Stimulated activated CD8-positive, alpha-beta memory T cell treated with anti-CD3 and anti-CD28 coated beads, Interleukin-15, amount 100 ng/mL, for 4 hours (primary cell): ENCODE measurements at places on chromosomes 16 and 17.
A peak's percentile ranks its signal among the peaks of the same experiment; 100 is the strongest.

DNA sequence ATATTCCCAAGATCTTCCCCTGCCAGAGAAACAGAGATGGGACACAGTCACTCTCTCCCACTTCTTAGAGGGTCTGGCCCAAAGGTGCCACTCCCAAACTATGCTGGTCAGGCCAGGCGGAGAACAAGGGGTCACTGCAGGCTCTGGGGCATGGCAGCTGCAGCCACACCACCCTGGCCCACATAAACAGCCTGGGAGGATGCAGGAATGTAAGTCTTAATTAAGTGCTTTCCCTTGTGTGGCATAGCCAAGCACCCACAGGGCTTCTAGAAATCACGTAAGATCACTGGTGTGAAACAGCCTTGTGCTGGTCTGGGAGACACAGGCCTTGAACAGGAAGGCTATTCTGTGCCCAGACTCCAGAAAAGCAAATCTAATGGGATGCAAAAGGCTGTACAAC is 31.5 kb downstream of the ABCC12 start:
- no peak for DNase-seq

DNA sequence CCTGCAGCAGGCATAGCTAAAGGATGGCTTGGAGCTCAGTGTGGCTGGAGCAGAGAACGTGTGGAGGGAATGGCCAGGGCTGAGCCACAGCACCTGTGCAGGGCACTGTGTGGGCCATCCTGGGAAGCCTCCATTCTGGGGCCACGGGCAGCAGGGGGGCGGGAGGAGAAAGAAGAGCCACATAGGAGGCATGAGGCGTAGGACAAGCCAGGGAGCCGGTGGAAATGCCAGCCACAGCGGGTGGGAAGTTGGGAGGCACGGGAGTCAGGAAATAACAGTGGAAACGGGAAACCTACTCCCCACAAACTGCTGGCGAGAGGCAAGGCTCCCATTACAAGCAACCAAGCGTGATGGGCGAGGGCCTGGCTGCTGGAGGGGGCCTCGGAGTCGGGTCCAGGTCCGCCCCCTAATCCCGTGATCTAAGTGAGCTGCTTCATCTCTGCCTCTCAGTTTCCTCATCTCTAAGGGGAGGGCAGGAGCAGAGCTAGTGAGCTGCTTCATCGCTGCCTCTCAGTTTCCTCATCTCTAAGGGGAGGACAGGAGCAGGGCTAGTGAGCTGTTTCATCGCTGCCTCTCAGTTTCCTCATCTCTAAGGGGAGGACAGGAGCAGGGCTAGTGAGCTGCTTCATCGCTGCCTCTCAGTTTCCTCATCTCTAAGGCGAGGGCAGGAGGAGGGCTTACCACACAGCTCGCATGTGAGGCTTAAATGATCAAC is 104.9 kb downstream of the ADCY9 start:
- DNase-seq: no peak

DNA sequence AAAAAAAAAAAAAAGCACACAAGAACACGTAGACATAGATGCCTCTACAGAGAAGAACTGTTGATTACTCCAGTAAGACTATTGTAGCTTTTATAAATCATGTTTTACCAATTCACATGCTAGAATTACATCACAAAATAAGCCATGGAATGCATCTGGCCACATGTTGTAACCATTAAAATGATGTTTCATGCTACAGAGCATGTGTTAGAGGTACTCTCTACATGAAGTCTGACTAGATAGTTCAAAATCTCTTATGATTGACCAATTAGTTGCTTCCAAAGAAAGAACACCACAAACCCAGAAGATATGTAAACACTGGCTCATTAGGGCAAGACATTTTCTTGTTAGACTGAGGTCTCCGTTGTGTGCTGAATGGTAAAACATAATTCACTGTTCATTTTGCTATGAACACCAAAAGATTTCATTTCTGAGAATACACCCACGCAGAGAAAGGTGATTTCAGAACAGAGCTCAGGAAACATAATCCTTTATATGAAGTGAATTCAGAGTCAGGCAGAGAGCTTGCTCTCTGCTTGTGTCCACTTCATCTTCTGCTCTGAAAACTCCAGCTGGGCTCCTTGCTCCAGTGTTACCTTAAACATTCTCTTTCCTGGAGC is 411.4 kb upstream of the SOX9 start:
- no peak for DNase-seq

GRCh38 chr16:24054741-24055491 is 201.2 kb upstream of the CACNG3 start:
- no peak for DNase-seq

GRCh38 chr17:39677542-39678339 is 9.5 kb downstream of the PNMT start:
- DNase-seq: no peak

- no peak for DNase-seq
These were observed 40.5 kb upstream of the ACSF3 start for GRCh38 chr16:89052890-89053724.

DNA sequence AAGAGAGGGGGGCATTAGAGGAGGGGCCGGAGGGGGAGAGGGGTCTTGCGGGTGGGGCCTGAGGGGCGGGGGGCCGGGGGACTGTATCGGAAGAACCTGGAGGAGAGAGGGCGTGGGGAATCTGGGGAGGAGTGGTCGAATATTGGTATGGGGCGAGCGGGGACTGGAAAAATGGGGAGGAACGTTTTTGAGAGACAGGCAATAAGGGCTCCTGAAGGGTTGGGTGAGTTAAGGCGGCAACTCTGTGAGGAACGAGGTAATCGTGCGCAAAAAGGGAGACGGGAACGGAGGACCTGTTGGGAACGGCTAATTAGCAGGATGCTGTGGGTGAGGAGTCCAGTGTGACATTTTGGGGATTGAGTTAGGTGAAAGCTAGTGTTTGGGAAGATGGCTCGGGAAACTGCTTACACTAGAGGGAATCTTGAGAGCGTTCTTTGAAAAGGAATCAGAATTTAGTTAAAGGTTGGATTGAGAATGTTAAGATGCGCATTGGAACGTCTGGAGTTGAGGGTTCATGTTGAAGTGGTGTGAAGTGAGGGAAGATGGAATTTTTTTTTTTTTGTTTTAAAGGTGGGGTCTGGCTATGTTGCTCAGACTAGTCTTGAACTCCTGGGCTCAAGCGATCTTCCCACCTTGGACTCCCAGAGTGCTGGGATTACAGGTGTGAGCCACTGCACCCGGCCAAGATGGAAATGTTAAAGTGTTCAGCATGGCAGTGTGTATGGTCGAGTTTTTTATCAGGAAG is 662 bp downstream of the WIPF2 start:
- DNase-seq: no peak

DNA sequence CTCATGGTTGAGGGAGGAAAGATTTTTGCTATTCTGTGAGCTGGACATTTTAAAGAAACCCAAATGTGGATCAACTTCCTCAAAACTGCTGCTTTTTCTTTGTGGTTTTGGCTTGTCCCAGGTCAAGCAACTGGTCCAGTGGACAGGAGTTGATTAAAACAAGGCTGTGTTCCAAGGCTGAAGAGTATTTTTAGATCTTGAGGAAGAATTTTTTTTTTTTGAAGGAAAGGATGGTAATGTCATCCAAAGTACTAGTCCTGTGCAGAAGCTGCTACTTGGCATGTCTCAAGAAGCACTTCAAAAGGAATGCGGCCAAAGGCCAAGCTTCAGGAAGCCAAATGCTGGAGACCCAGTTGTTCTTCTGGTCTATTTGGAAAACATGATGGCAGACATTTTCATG is 8.0 kb upstream of the MYH2 start:
- no peak for DNase-seq

DNA sequence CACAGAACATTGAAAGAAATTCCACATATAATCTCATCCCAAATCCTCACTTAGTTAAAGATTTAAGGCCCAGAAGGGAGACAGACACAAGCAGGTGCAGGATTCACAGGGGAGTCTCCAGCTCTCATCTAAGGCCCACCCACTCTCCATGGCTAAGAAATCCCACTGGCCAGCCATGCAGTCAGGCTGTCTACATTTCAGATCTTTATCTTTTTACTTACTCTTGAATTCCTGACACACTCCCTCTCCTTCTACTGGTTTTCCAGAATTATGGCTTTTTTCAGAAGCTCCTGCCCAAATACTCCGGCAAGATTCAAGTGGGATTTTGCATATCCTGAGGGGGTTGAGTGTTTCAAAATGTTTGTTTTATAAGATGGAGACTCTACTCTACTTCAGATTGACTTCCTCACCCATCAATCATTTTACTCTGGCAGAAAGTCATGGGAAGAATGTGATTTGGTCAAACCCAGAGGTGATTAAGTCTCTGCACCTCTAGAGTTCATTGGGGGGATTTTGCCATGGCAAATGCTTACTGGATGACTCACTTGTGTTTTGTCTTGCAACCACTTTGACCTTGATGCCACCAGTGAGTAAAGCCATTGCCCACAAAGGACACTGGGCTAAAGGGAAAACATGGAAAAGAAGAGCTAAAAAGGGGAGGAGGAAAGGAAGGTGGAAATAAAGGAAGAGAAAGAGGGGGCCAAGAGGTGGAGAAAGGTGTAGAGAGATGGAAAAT is 688.8 kb upstream of the SALL1 start:
- no peak for DNase-seq

DNA sequence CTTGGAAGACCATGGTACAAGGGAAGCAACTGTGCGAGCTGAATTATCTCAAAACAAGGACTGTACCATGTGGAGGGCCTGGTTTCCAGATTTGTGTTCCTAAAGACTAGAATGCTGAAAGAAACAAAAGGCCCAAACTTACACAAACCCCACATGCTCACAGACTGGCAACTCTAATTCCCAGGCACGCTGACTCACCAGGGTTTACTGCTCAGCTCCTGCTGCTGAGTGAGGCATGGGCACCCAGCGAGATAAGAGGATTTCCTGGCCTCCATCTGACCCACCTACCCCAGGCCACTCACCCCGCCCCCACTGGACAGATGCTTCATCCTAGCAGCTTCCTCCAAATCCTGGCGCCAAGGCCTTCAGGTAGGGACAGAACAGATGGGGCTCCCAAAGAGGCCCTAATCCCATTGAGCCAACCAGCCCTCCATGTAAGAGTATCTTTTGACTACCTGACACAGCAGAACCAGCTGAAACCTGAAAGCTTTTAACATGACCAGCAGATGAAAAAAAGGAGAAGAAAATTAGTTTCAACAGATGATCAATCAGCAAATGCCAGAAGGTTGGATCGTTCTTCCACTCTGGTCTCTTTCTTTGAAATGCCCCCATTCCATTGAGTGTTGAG is 33.9 kb downstream of the DCUN1D3 start:
- no peak for DNase-seq

DNA sequence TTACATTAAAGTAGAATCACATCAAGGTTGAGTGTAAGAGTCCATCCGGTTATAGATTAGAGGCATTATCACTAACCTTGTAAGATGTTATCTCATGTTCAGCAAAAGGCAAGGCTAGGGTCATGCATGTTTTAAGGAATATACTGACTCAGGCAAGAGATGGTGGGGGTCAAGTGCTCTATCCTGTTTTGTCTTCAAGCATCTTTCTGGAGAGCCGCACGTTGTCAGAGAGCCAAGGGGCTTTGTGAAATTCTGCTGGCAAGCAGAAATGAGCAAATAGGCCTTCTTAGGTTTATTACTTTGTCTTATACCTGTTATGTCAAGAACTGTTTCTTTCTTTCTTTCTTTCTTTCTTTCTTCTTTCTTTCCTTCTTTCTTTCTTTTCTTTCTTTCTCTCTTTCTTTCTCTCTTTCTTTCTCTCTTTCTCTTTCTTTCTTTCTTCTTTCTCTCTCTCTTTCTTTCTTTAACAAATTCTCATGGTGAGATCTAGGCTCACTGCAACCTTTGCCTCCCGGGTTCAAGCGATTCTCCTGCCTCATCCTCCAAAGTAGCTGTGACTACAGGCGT is 47.3 kb upstream of the IL34 start:
- DNase-seq: no peak

DNA sequence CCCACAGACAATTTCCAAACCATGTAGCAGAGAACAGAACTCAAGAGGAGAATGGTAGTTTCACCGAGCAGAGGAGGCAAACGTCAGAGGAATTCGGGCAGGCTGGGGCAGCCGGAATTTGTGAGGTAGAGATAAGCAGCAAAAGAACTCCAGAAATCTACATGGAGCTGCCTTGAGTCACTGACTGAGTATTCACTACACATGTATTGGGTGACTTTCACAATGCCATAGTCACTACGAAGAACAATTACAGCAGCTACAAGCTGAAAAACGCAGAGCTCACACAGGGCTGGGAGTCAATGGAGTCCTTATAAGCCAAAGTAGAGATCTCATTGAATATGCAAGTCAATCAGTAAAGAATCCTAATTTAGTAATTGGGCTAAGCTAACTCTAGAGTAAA is 13.4 kb downstream of the CMC2 start:
- DNase-seq: no peak

DNA sequence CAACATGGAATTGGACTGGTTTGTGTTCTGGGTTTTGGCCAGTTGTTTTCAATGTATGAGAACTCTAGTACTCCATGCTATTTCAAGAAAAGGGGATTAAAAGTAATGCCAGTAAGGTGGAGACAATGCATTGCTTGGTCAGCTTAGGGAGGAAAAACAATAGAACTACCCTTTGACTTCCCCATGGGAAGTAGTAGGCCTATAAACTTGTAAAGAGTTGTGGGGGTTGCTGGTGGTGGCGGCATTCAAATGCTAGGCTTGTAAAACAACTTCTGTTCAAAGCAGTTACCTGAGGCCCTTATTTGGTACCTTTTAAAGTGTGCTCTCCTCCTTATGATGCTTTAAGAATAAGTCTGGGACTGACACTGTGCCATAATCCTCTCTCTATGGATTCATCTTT is 9.4 kb downstream of the MAP3K3 start:
- no peak for DNase-seq

- no peak for DNase-seq
These were observed 31.4 kb downstream of the CACNA1H start for GRCh38 chr16:1184156-1184868.

DNA sequence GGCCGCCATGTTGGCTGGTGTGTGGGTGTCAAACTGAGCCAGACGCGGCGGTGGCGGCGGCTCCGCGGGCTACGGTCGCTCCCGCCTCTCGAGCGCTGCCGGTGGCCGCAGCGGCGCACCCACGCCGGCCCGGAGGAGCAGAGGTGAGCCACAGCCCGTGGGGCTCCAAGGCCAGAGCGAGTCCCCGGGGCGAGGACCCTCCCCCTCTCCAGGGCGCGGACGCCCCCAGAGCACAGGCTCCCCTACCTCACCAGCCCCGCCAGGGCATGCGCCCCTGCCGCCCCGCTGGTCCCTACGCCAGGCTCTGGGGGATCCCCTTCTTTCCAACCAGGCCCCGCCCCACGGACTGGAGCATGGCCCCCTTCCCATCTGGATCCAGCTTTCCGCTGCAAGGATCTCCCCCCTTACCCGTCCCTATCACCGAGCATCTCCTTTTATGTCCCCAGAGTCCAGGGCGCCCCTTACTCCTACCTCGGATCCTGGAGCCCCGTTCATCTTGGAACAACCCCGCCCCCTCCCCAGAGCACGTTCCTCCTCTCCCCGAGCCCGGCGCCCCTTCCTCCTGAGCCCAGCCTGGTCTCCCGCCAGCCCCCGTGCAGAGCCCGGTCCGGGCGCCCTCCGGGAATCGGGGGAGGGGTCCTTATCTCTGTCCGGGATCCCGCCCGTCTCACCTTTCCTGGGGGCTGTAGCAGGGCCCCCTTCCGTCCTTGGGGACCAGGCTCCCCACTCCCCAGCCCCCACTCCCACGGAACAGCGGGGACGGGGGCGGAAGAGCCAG is 412 bp downstream of the EPN2 start:
- peak; percentile 32 for DNase-seq
